ENCODE measurements at places on chromosomes 6 and 20.
A peak's percentile ranks its signal among the peaks of the same experiment; 100 is the strongest.

DNA sequence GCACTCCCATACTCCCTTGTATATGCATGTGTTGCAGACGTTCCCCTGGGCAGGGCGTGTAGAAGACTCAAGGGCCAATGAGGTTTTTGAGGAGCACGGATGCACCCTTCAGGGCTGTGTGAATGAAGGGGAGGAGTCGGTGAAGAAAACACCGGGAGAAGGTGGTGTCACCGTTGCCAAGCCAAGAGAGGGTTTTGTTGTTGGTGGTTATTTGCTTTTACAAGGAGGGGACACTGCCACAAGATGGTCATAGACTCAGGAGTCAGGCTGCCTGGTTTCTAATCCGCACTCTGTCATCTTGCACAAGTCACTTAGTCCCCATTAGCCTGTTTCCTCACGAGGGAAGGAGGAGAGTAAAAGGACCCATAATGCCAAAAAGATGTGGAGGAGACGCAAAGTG is 124.0 kb downstream of the PXDC1 start:
- no peak for DNase-seq

- DNase-seq = no peak
These were observed 68.3 kb upstream of the EXOC2 start for GRCh38 chr6:760982-761955.

GRCh38 chr6:25862199-25862598 is 11.8 kb downstream of the SLC17A3 start:
- no peak for DNase-seq

- no peak for DNase-seq
These were observed 361.0 kb downstream of the CD83 start for GRCh38 chr6:14478381-14479225.

DNA sequence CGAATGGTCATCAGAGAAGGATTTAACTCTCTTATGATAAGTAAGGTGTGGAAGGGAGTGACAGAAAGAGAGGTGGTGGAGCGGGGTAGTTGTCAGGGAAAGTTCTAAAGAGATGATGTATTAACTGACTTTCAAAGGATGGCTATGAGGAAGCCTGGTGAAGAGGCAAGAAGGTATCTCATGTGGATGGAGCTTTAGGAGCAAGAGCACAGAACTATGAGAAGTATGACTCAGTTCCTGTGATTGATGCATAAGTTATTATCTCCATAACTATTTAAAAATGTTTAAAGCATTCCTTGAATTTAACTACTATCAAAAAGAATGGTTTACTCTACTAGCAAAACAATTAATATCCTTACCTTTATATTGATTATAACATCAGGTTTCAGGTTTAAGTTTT is 28.8 kb downstream of the AK9 start:
- no peak for DNase-seq

DNA sequence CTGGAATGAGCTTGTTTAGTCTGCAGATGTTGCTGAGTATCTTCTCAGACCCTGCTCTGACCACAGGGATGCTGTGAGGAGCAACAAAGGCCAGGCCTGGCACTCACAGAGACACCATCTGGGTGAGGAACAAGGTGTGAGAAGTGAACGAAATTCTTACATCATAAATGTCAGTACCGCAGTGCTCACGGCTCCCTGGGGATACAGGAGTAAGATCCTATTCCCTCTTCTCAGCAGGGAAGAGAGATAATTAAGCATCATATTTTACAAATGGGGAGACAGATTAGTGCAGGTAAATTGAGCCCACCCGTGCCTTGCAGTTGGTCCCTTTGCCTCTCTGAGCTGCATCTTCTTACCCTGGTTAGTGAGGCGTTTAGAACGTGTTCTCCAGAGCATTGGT is 106.2 kb downstream of the DTD1 start:
- no peak for DNase-seq

DNA sequence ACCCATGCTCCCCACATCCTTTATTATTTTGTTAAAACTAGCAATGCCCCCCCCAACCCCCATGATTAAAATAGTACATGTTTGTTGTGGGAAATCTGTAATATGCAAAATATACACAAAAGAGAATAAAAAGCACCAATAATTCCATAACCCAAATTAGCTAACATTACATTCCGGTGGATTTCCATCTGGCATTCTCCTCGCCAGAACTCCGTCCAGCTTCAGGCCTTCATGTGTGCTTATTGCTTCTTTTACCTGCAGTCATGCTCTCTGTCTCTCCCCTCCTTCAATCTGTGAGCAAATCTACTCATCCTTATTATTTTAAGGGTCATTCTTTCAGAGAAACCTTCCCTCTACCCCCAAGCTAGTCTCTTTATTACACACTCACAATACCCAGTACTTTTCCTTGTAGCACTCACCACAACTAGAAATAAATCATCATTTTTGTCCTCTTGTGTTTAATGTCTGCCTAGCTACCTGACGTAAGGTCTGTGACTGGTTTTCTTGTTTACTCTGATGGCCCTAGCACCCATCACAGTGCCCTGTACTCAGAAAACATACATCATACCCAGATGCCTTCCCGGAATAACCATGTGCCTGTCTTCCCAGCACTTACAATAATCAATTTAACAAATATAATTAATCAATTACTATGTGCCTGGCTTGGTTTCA is 25.6 kb upstream of the IER3 start:
- DNase-seq = no peak

GRCh38 chr20:33541074-33541473 is 51.2 kb downstream of the CBFA2T2 start:
- no peak for DNase-seq

DNA sequence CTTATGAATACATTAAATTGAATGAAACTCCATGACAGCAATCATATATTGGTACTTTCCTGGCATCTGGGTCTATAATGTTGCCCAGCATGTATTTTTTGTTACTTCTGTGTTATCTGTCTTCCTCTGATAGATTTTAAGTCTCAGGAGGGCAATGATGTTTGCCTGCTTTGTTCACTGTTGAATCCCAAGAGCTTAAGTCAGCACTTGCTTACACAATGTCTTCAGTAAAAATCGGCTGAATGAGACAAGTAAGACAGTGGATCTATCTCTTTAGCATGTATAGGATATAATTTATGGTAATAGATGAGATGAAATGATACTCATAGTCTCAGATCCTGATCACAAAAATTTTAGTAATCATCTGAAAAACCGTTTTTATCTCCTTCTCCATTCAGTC is 1034.9 kb upstream of the EPHA7 start:
- no peak for DNase-seq

DNA sequence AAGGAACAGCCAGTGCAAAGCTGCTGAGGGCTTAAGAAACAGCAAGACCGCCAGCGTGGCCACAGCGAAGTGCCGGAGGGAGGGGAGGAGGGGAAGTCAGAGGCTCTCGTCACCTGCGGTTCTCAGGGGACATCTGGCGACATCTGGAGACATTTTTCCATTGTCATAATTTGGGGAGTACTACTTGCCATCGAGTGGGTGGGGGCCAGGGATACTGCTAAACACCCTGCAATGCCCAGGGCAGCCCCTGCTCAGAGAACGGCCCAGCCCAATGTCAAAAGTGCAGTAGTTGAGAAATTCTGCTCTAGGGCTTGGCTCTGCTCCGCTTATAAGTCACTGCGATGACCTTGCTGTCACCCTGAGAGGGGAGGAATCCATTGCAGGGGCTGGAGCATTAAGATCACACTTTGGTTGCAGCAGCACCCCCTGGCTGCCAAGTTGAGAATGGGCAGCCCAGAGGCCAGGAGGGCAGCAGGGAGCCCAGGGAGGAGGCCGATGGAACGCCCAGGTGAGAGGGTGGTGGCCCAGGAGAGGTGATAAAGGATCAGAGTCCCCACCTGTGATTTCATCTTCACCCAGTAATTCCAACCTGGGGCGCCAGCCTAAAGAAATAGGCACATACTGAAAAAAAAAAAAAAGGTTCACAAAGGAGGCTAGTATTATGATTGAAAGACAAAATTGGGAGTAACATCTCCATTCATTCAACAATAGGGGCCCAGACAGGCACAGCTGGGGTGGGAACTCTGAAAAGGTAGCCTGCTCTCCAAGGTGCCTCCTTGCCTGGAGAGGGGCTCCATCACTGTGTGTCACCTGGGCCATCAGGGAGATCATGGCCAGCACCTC is 218.2 kb downstream of the BMP7 start:
- DNase-seq = no peak

GRCh38 chr20:10412591-10413408 is 21.2 kb downstream of the MKKS start:
- DNase-seq = no peak

DNA sequence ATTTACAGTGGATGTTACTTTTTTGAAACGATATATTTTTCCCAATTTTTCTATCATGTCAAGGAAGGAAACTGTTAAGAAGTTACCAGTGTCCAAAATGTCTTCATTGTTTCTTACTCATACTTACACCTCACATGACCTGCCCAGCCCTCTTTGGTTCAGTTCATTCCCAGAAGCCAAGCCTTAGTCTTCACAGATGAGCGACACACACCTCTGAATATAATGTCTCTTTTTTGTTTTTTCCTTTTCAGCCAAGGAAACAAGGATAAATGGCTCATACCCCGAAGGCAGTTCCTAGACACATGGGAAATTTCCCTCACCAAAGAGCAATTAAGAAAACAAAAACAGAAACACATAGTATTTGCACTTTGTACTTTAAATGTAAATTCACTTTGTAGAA is 225.2 kb downstream of the SMOC2 start:
- no peak for DNase-seq

- DNase-seq = no peak
These were observed 86.1 kb downstream of the MAP7 start for GRCh38 chr6:136464148-136464547.

GRCh38 chr6:89826029-89826528 is 3.6 kb upstream of the CASP8AP2 start:
- DNase-seq = no peak

DNA sequence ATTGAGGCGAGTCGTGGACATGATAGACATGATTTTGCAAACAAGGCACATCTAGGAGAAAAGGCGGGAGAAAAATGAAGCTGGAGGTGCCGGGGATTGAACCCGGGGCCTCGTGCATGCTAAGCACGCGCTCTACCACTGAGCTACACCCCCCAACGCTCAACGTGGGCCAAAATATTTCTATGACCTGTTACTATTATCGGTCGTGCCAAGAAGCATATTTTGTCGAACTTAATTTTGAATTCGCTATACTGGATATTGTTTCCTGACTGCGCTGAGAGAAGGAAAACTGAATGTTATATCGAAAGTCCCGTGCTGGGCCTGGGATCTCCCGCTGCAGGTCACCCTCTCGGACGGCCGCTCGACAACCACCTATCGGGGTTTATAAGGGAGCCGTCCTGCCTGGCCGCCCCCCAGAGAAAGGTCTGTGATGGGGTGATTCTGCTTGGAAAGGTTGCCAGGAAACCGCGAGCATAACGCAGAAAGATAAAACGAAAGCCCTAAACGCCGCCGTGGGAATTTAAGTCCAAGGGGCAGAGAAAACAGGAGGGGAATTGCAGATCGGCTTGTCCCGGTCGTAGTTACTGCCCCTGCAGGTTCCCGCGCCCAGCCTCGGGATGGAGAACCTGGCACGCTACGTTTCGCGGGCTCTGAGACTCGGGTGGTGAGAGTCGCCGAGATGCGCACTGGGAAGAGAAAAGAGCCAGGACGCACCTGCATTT is 60.0 kb downstream of the TRIM27 start:
- DNase-seq = peak; percentile 40

GRCh38 chr20:56391596-56392131 is 351 bp downstream of the AURKA start:
- DNase-seq = no peak

DNA sequence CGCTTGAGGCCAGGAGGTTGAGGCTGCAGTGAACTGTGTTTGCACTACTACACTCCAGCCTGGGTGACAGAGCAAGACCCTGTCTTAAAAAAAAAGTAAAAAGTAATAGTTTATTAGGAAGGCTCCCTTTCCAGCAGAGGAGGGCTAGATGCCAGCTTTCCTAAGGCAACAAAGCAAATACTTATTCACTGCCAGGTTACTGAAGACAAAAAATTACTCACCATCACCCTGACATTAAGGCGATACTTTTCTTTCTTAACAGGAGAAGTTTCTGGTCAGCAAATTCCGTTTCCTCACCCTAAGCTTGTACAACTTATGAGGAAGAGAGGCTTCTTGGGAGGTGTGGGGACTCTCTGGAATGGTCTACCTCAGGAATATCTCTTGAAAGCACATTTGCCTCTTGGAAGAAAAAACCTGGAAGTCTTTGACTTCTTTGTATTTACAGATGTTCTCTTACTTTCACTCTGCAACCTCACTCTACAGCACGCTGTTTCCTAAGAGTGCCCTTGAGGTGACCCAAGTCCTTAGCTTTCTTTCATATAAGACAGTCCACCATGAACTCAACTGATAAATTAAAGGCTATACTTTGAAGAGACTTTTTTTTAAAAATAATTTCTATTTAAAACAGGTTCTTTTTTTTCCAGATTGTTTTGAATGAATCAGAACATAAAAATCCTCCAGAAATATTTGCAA is 52.9 kb upstream of the TRAF3IP2 start:
- no peak for DNase-seq

GRCh38 chr6:133097208-133097607 is 143.9 kb upstream of the EYA4 start:
- DNase-seq = no peak

GRCh38 chr6:37242429-37243052 is 15.0 kb upstream of the TBC1D22B start:
- no peak for DNase-seq

DNA sequence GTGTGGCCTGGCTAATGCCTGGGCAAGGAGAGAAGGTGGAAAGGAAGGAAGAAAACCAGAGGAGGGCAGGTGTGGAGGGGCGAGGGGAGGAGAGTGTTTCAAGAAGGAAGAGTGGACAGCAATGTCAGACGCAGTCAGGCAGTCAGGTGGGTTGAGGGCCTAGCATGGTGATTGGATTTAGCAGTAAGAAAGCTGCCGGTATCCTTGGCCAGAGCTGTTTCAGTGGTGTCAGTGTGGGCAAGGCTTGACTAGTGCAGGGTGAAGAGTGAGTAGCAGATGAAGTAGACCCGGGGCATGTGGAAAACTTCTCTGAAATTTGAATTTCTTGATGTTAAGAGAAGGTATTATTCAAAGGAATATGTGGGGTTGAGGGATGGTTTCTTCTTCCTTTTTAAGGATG is 27.0 kb downstream of the SNX9 start:
- no peak for DNase-seq

- no peak for DNase-seq
These were observed 59.1 kb downstream of the FHL5 start for GRCh38 chr6:96621983-96622382.

GRCh38 chr20:1882026-1882425 is 13.2 kb upstream of the SIRPA start:
- DNase-seq = no peak

DNA sequence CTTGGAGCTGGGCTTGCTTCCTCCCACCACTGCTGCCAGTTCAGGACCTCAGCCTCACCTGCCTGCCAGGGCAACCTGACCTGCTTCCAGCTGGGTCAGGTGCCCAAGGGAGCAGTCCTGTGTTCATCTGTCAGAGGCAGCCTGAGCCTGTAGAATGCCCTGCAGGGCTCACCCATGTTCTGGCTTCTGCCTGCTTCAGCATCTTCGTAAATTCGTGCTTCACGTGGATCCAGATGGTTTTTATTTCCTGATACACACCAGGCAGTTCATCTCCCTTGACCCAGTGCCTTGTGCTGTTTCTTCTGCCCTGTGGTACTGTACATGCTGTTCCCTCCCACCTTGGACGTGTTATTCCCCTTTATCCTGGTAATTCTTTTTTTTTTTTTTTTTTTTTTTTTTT is 50.2 kb downstream of the ARID1B start:
- no peak for DNase-seq

- DNase-seq = no peak
These were observed 83.6 kb downstream of the SMOC2 start for GRCh38 chr6:168524571-168525001.

Measured in activated CD4-positive, CD25-positive, alpha-beta regulatory T cell (primary cell).